ENCODE measurements at places on chromosomes 7 and 10. TPM values are rescaled to one million over a fixed set of nuclear protein-coding genes. Genes with fewer than 3 reads are reported as not detected.

Gene CPVL
- total RNA-seq, result not detected

Gene KIF11
- total RNA-seq, result 43.6 TPM

Gene DNAJB12
- total RNA-seq, result 27.7 TPM

Gene TMEM106B
- total RNA-seq, result 12.1 TPM

Gene LSM8
- total RNA-seq, result 41.4 TPM

Gene CC2D2B
- total RNA-seq, result 0.72 TPM

Gene HTR5A
- not detected for total RNA-seq

Gene FEZF1
- total RNA-seq, result not detected

Gene TYW1
- 18.9 TPM for total RNA-seq

Gene CFAP43
- total RNA-seq, result not detected
